ENCODE measurements at places on chromosomes 11 and 22. TPM values are rescaled to one million over a fixed set of nuclear protein-coding genes. Genes with fewer than 3 reads are reported as not detected.

The GVQW3 gene
- total RNA-seq: 4.0 TPM

The NXPE4 gene
- total RNA-seq: not detected

The APOBEC3H gene
- 14.1 TPM for total RNA-seq

The MOGAT2 gene
- not detected for total RNA-seq

The CHRM4 gene
- total RNA-seq: 2.2 TPM

The KCNQ1 gene
- total RNA-seq: 7.8 TPM

The ZNHIT2 gene
- total RNA-seq: 6.8 TPM

The OR2AG2 gene
- total RNA-seq: not detected

The PDE3B gene
- 34.5 TPM for total RNA-seq

The SBF1 gene
- total RNA-seq: 242 TPM

The TREH gene
- not detected for total RNA-seq

The FGF3 gene
- total RNA-seq: not detected

The FAT3 gene
- not detected for total RNA-seq

The SLC22A12 gene
- total RNA-seq: not detected

The NFAM1 gene
- 7.8 TPM for total RNA-seq

The ISX gene
- total RNA-seq: not detected

The PVALB gene
- 0.99 TPM for total RNA-seq

The PANX2 gene
- 3.4 TPM for total RNA-seq

The HPX gene
- total RNA-seq: 1.5 TPM

The SLC17A6 gene
- not detected for total RNA-seq

The XNDC1N gene
- total RNA-seq: 9.6 TPM
